Epithelial cell of umbilical artery (primary cell): ENCODE measurements at places on chromosomes 7 and 10. TPM values are rescaled to one million over a fixed set of nuclear protein-coding genes. Genes with fewer than 3 reads are reported as not detected.

Gene SCIN
- 0.15 and 0.32 TPM in 2 replicates for total RNA-seq

Gene TMEM184A
- total RNA-seq: 0.65 TPM in 1 of 2 replicates, not detected in the other

Gene DGKI
- total RNA-seq: 0.15 and 0.32 TPM in 2 replicates

Gene PROSER2
- total RNA-seq: 5.3 and 6.5 TPM in 2 replicates

Gene GRB10
- total RNA-seq: 91.2 and 99.7 TPM in 2 replicates

Gene IGFBP1
- 0.15 TPM in 1 of 2 replicates, not detected in the other for total RNA-seq

Gene CRTAC1
- total RNA-seq: 0.30 and 0.32 TPM in 2 replicates

Gene PAX4
- total RNA-seq: not detected in 2 replicates

Gene ODAD2
- total RNA-seq: 0.32 and 0.91 TPM in 2 replicates

Gene ZNF853
- 0.15 and 0.97 TPM in 2 replicates for total RNA-seq

Gene UPK3BL2
- 0.65 and 1.1 TPM in 2 replicates for total RNA-seq

Gene TCERG1L
- total RNA-seq: not detected in 2 replicates

Gene COL1A2
- 21.8 and 63.1 TPM in 2 replicates for total RNA-seq

Gene DOCK1
- total RNA-seq: 81.2 and 82.7 TPM in 2 replicates

Gene HECTD2
- 3.9 and 7.3 TPM in 2 replicates for total RNA-seq

Gene AKR1C4
- not detected in 2 replicates for total RNA-seq

Gene TRIM50
- total RNA-seq: not detected in 2 replicates

Gene ERVW-1
- total RNA-seq: not detected in 2 replicates

Gene ZNF804B
- not detected in 2 replicates for total RNA-seq

Gene ATP6V0E2
- total RNA-seq: 21.1 and 24.4 TPM in 2 replicates

Gene BMPER
- total RNA-seq: 0.32 and 0.46 TPM in 2 replicates

Gene GJD4
- total RNA-seq: not detected in 2 replicates

Gene GATA3
- 1.6 and 3.0 TPM in 2 replicates for total RNA-seq

Gene CLDN4
- total RNA-seq: 0.46 TPM in 1 of 2 replicates, not detected in the other

Gene PTPRZ1
- not detected in 2 replicates for total RNA-seq

Gene CFAP58
- 0.15 and 0.65 TPM in 2 replicates for total RNA-seq

Gene ITPRID1
- not detected in 2 replicates for total RNA-seq

Gene NEBL
- 0.65 and 1.7 TPM in 2 replicates for total RNA-seq

Gene GCK
- 0.15 and 1.3 TPM in 2 replicates for total RNA-seq

Gene ASZ1
- not detected in 2 replicates for total RNA-seq

Gene CASP2
- total RNA-seq: 18.8 and 21.4 TPM in 2 replicates

Gene GRM3
- not detected in 2 replicates for total RNA-seq

Gene LIPN
- not detected in 2 replicates for total RNA-seq

Gene FAM241B
- 0.32 TPM in 1 of 2 replicates, not detected in the other for total RNA-seq

Gene DNAH11
- total RNA-seq: 1.6 and 3.0 TPM in 2 replicates

Gene SPDYE6
- not detected in 2 replicates for total RNA-seq

Gene SUV39H2
- total RNA-seq: 17.2 and 30.2 TPM in 2 replicates

Gene CD36
- total RNA-seq: 0.15 and 0.32 TPM in 2 replicates

Gene FAM25C
- not detected in 2 replicates for total RNA-seq

Gene PLAU
- 26.6 and 48.6 TPM in 2 replicates for total RNA-seq

Gene RAB19
- 0.46 TPM in 1 of 2 replicates, not detected in the other for total RNA-seq

Gene KIF11
- total RNA-seq: 26.0 and 37.4 TPM in 2 replicates

Gene GPR22
- total RNA-seq: not detected in 2 replicates

Gene CYP2C19
- not detected in 2 replicates for total RNA-seq

Gene KCND2
- total RNA-seq: 0.32 and 1.5 TPM in 2 replicates

Gene ARMS2
- 0.65 TPM in 1 of 2 replicates, not detected in the other for total RNA-seq
